ENCODE measurements at places on chromosomes 3 and 15. TPM values are rescaled to one million over a fixed set of nuclear protein-coding genes. Genes with fewer than 3 reads are reported as not detected.
A peak's percentile ranks its signal among the peaks of the same experiment; 100 is the strongest.

DNA sequence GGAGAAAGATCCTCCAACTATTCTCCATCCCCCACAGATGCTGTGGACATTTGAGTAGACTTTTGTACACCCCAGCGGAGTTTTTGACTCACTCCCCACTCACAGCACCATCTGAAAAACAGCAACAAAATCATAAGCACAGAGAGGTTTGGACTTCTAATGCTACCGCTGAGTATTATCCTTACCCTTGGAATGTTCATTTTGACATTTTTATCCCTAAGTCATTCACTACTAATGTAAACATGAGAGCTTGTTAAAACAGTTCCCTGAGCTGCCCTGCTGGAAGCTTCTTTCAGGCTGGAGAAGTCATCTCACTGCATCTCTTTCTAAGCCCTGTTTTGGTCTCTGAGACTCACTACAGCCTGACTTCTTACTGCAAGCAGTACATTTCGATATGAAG lies 1045.9 kb downstream of the MCTP2 start:
- DNase-seq = no peak

DNA sequence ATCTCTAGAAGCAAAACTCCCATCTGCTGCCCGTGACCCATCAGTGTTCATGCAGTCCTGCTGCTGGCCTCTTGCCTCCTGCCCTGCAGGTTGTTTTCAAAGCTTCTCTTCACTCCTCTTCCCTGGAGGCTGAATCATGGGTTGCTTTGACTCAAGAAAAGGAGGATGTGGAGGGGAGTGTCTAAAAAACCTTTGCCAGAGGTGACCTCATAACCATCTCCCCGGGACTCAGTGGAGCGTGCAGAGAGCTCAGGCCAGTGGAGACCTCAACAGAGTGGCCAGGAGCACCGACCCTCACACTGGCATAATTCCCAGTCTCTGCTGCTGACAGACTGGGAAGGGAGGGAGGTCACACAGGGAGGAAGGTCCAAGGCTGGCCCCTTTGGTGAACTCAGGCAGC lies 60.9 kb upstream of the ITGA11 start:
- DNase-seq = peak; percentile 57

DNA sequence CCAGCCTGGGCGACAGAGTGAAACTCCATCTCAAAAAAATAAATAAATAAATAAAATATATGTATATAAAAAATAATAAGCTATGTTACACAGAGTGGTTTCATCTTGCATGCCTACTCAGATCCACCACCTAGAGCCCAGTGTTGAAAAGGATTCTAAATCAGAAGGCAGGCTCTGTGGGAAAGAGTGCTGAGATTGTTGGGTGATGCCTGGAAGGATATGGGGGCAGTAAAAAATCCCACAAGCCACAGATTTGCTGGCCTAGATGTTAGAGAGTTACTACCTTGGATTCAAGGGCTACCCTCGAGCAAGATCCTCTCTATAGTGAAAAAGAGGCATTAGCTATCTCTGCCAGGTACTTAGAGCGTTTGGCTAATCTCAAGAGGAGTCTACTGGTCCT lies 144.3 kb downstream of the STAC start:
- DNase-seq = no peak

DNA sequence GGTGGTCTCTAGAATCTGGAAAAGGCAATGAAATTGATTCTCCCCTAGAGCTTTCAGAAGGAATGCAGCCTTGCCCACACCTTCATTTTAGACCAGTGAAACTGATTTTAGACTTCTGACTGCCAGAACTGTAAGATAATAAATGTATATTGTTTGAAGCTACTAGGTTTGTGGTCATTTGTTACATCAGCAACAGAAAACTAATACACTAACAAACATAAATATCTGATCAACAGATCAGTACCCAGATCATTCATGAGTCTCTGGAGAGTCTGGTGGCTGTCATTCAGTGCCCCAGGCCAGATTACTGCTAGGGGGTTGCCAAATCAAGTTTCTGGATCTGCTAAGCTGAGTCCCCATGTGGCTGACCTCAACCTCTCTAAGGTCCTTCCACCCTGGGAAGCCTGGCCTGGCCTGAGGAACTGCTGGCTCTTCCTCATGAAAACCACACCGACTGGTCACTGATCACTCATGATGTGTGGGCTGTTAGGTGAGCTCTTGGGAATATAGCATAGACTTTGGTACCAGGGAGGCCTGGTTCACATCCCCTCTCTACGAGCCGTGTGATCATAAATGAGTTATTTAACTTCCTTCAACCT lies 11.1 kb upstream of the LACTB start:
- no peak for DNase-seq

GRCh38 chr3:130960139-130960795 lies 66.4 kb downstream of the ASTE1 start:
- no peak for DNase-seq

GRCh38 chr3:129211772-129212171 lies 28.1 kb upstream of the CNBP start:
- DNase-seq = peak; percentile 89

DNA sequence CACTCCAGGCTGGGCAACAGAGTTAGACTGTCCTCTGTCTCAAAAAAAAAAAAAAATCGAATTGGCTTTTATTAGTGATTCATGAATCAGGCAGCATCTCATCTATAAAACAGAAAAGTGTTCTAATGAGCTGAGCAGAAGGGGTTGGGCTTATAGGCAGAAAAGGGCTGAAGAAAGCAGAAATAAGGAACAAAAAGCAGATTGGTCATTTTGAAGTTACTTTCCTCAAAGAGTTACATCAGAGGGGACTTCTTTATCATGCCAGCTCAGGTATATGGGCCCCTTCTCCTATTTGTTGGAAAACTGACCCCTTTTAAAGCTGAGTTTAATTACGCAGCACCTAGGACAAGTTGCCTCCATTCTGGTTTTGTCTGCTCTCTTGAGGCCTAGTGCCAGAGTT lies 722 bp upstream of the POGLUT1 start:
- no peak for DNase-seq

The CCR8 gene
- total RNA-seq = not detected

DNA sequence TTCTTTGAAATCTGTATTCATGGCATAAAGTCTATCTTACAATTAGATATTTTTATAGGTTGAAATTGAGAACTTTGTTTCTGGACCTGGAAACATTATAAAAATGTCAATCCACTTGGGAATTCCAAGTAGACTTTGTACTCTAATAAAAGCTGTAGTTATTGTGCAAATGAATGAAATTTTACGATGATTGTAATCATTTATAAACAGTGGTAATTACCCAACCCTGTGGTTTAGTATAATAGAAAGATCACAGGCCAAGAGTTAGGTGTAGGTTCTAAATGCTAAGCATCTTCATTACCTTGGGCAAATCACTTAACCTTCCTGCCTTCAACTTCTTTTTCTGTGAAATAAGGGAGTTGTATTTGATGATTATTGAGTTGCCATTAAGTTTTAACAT lies 13.2 kb upstream of the SLC7A14 start:
- no peak for DNase-seq

The ROBO2 gene
- 0.52 TPM for total RNA-seq

DNA sequence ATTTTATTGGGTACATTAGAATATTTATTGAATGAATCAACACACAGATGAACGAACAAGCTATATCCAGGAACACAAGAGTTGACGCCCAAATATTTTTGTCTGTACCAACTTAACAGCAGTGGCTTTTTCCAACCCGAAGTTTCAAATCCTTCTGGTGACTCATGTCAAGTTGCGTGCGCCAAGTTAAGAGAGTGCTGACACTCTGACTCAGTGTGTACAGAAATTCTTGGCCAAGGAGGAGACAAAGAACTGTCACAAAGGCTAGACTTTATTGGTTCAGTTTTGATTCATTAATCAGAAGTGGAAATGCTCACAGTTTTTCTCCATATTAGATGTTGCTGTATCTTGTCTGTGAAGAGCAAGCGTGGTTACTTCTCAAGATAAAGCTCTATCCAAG lies 59.6 kb upstream of the TSC22D2 start:
- peak; percentile 67 for DNase-seq

GRCh38 chr3:32138545-32139104 lies 32.2 kb downstream of the GPD1L start:
- no peak for DNase-seq

GRCh38 chr3:117252208-117252607 lies 542.6 kb downstream of the TUSC7 start:
- DNase-seq = peak; percentile 30

DNA sequence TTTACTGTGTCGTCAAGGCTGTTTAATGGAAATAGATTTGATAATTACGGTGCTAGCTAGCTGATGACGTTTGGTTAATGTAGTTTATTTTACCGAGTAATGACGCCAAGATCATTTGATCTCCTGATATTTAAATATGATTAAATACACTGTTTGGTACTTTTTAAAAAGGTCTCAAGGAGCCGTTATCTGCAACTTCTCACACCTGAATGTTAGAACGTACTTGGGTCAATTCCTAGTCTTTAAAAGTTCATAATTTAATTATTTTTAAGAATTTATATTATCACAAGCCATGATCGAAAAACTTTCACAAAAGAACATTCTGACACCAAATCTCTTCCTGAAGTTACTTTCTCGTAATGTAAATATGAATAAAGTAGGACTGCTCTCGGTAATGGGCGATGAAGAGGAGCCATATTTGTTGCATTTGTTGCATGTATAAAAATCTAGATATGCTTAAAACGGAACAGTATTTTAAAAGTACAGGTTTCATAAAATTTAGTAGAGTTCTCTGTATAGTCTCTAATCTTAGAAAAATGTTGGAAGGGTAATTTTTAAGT lies 16.2 kb upstream of the CHD2 start:
- no peak for DNase-seq

DNA sequence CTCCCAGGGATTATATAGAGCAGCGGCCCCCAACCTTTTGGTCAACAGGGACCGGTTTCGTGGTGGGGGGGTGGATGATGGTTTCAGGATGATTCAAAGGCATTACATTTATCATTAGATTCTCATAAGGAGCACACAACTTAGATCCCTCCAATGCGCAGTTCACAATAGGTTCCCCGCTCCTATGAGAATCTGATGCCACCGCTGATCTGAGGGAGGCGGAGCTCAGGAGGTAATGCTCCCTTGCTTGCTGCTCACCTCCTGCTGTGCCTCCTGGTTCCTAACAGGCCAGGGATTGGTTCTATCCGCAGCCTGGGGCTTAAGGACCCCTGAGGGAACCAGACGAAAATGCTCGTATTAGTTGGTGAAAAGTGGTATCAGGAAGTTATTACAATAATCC lies 1.3 kb upstream of the HACD2 start:
- no peak for DNase-seq

GRCh38 chr3:127328421-127328820 lies 40.6 kb upstream of the PRR20G start:
- DNase-seq = no peak

All from epithelial cell of proximal tubule (primary cell).